ENCODE measurements at places on chromosomes 11 and 22. TPM values are rescaled to one million over a fixed set of nuclear protein-coding genes. Genes with fewer than 3 reads are reported as not detected.

Gene MCAM
- 137 TPM for total RNA-seq

Gene SYCE3
- total RNA-seq, result not detected

Gene PRR33
- not detected for total RNA-seq

Gene OSM
- 1.2 TPM for total RNA-seq

Gene NNMT
- 1,451 TPM for total RNA-seq

Gene PGR
- total RNA-seq, result 1.3 TPM

Gene VSIG2
- total RNA-seq, result 3.9 TPM

Gene MS4A6E
- 0.38 TPM for total RNA-seq

Gene SERPING1
- total RNA-seq, result 785 TPM

Gene LSP1
- 26.1 TPM for total RNA-seq

Gene TMEM184B
- total RNA-seq, result 54.1 TPM

Gene ZNF70
- total RNA-seq, result 6.6 TPM

Gene HBD
- 1.3 TPM for total RNA-seq

Gene GRAMD1B
- total RNA-seq, result 4.4 TPM

Gene GNG3
- not detected for total RNA-seq

Gene APOL5
- not detected for total RNA-seq

Gene GAL3ST1
- 16.1 TPM for total RNA-seq

Gene SCUBE2
- 3.5 TPM for total RNA-seq

Gene SCO2
- 4.1 TPM for total RNA-seq

Gene HBG1
- total RNA-seq, result not detected

Gene CD6
- total RNA-seq, result 6.7 TPM

Gene PGA5
- 0.35 TPM for total RNA-seq

Gene CRYAB
- total RNA-seq, result 1,312 TPM

Gene USP2
- total RNA-seq, result 30.4 TPM

Gene HBB
- total RNA-seq, result 59.9 TPM

Gene DDX10
- 24.8 TPM for total RNA-seq

Gene DEUP1
- total RNA-seq, result 0.57 TPM

Gene LRRC32
- 136 TPM for total RNA-seq

Gene BCO2
- 9.6 TPM for total RNA-seq

Gene MMP13
- not detected for total RNA-seq

Gene OR2AG2
- 0.19 TPM for total RNA-seq

Gene OR2AT4
- total RNA-seq, result not detected

Gene SSH3
- 68.9 TPM for total RNA-seq

Gene INPP5J
- 6.2 TPM for total RNA-seq

Gene FHIP1B
- total RNA-seq, result 42.5 TPM

Gene GGT1
- 169 TPM for total RNA-seq

Gene PARVA
- total RNA-seq, result 80.3 TPM

Gene VSIG10L2
- total RNA-seq, result not detected

Gene ACR
- 1.6 TPM for total RNA-seq

Gene MMP1
- 0.82 TPM for total RNA-seq

Gene SERHL2
- total RNA-seq, result 3.1 TPM

Gene ST14
- 139 TPM for total RNA-seq

Gene DEPDC7
- total RNA-seq, result 2.4 TPM

Gene XKR3
- total RNA-seq, result not detected

Gene MCHR1
- not detected for total RNA-seq

Gene PACS1
- 91.8 TPM for total RNA-seq

Gene SYNGR1
- total RNA-seq, result 21.5 TPM

Gene PNPLA5
- not detected for total RNA-seq

Gene SLC22A25
- total RNA-seq, result not detected

Gene BAIAP2L2
- total RNA-seq, result 9.7 TPM
